ENCODE measurements at places on chromosomes 3 and 15. TPM values are rescaled to one million over a fixed set of nuclear protein-coding genes. Genes with fewer than 3 reads are reported as not detected.

STRIT1 gene
- total RNA-seq = not detected

GABRA5 gene
- not detected for total RNA-seq

PCYT1A gene
- 58.4 TPM for total RNA-seq

REC114 gene
- total RNA-seq = not detected

NUSAP1 gene
- total RNA-seq = 6.7 TPM

SLC12A1 gene
- total RNA-seq = not detected

CPA3 gene
- 53.1 TPM for total RNA-seq

GOLGA8O gene
- total RNA-seq = 2.1 TPM

ILDR1 gene
- 6.9 TPM for total RNA-seq

CEMIP gene
- total RNA-seq = 17.3 TPM

CCDC174 gene
- total RNA-seq = 22.1 TPM

PRKCI gene
- total RNA-seq = 43.2 TPM

GPR176 gene
- total RNA-seq = 4.6 TPM

TEX55 gene
- not detected for total RNA-seq

VWA5B2 gene
- total RNA-seq = not detected

DNA sequence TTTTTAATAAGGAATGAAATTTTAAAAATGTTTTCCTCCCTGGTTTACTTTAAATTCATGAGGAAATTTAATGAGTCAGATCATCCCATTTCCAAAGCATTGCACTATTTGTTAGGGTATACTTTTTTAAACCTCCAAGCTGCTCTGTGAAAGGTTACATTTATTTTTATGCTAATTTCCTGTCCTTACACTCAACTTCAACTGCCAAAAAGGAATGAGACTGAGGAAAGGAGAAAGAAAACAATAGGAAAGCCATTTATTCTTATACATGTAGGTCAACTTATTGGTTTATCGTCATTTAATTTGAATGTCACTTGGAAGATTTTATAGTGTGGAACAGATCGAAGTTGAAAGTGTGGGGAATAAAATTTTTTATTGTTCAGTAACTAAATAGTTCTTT lies 104.1 kb downstream of the ALCAM start:
- no peak for DNase-seq

- DNase-seq = no peak
These were observed 15.4 kb upstream of the STARD5 start for GRCh38 chr15:81339321-81339720.

DNA sequence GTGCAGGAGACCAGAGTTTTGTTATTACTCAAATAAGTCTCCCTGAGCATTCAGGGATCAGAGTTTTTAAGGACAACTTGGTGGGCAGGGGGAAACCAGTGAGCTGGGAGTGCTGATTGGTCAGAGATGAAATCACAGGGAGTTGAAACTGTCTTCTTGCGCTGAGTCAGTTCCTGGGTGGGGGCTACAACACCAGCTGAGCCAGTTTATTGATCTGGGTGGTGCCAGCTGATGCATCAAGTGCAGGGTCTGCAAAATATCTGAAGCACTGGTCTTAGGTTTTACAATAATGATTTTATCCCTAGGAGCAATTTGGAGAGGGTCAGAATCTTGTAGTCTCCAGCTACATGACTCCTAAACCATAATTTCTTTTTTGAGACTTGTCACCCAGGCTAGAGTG lies 13.8 kb upstream of the ZNF662 start:
- DNase-seq = no peak

GRCh38 chr15:73584699-73585420 lies 48.3 kb downstream of the NPTN start:
- no peak for DNase-seq

- no peak for DNase-seq
These were observed 102.4 kb downstream of the FMN1 start for GRCh38 chr15:33091983-33092693.

- DNase-seq = peak; percentile 42
These were observed 117.9 kb downstream of the ADCY5 start for GRCh38 chr3:123331006-123331405.

- no peak for DNase-seq
These were observed 61.0 kb downstream of the LRIG1 start for GRCh38 chr3:66439666-66440344.

GRCh38 chr15:23644829-23645228 lies 2.8 kb downstream of the MAGEL2 start:
- DNase-seq = no peak

DNA sequence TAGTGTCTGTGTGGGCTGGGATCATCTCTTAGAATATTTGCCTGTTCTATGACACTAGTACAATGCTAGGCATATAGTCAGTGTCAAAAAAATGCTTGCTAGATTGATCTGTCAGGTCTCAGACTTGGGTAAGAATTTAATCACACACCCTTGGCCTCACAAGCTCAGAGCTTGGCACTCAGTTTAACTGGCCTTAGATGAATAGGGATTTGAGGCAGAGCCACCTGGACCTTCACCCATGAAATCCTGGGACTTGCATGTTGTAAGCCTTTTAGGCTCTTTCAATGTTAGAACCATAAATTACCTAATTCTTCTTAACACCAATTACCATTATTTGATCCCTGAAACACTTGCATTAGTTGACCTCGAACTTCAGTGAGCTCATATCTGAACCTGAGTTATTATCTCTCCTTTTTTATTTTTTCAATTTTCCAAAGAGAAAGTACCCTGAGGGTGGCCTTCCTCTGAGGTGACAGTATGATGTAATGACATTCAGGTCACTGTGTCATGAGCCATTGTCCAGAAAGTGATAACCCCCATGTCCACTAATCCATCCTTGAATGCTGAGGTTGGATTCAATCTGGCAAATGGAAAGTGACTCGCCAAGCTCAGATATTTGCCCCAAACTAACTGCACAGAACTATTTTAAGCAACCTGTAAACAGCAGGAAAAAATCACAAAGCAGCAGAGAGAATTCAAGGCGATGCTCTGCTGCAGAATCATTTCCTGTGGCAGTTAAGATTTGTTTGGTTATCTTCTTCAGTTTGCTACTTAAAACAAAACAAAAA lies 615.2 kb upstream of the NR2F2 start:
- DNase-seq = no peak

GRCh38 chr15:91522605-91523332 lies 330.7 kb upstream of the SLCO3A1 start:
- no peak for DNase-seq

GRCh38 chr3:11944052-11944673 lies 60.0 kb upstream of the SYN2 start:
- no peak for DNase-seq

- no peak for DNase-seq
These were observed 18.7 kb upstream of the ITPKA start for GRCh38 chr15:41474941-41475340.

DNA sequence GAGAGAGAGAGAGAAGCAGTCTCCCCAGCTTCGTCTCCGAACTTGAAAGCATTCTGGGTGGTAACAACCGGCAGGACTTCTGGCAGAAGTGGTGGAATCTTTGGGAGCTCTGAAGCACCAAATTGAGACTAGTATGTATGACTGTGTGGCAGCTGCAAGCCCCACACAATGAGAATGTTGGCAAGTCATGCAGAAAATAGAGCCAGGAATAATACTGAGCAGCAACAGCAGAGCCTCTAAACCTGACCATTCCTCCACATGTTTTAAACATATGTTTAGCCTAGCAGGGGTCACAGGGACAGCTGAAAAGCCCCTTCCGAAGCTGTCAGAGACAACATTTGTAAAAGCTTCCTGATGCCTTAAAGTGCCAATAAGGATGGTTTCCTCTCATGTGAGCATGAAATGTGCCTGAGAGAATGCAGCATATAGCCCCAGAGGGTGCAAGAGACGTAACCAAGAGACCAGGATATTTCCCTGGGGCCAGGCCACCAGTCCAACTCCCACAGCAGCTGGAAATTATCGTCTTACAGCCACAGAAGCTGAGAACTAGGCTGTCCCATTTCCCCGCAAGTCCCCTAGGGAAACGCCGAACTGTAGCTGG lies 178.6 kb upstream of the CCDC54 start:
- no peak for DNase-seq

DNA sequence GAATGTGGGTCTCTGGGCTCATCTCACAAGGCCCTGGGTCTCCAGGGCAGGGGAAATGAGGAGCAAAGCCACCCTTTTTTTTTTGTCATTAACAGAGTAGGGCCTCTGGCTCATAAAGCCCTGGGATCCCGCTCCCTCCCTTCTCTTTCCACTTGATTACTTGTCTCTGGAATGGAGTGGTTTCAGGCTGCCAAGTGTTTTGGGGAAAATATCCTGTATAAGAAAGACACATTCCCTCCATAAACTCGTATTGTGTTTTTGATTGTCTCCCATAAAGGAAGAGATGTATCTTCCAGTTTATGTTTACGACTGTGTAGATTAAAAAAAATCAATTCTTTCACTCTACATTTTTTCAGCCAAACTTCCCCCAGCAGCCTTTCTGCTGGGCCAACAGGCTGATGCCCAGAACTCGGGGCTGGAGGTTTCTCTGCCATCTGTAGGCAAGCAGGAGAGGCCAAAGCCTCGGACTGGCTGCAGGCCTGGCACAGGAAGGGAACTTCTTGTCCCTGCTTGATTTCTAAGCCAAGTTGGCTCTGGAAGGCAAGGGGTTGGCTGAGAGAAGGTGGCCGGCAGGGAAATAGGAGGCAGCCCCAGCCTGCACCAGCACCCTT lies 49.4 kb upstream of the INSYN1 start:
- DNase-seq = no peak

GRCh38 chr3:14792691-14793121 lies 26.1 kb upstream of the FGD5 start:
- peak; percentile 59 for DNase-seq

- no peak for DNase-seq
These were observed 10.6 kb upstream of the U2SURP start for GRCh38 chr3:142990721-142991120.

DNA sequence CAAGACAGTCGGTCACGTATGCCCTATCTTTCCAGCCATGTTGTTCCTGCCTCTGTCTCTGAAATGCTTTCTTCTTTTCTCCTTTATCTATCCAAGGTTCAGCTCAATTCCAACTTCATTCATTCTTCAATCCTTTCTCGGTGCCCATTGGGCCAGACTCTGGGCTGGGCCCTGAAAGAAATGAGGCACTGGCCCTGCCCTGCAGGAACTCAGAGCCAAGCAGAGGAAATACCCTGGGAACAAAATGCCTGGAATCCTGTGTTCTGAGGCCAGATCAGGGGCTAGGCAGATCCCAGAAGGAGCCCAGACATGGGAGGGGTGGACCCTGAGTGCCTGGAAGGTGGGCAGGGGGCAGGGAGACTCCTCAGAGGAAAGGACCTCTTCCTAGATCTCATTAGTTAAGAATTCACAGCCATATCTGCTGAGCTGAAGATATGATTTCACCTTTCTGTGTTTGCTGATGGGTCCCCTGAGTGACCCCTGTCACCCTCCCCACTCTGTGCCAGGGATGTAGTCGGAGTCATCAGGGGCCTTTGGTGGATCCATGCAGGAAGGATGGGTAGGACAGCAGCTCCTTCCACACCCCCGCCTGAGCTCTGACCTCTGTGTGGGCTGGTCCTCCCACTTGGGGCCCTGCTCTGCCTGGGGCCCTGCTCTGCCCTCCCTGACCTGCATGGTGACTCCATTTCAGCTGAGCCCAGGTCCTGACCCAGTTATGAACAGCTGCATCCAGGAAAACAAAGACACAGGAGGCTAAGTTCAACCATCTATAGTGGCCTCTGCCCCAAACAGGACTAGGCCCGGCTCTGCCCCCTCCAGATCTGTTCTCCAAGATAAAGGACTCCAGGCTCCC lies 5.3 kb upstream of the DAPK2 start:
- DNase-seq = no peak

DNA sequence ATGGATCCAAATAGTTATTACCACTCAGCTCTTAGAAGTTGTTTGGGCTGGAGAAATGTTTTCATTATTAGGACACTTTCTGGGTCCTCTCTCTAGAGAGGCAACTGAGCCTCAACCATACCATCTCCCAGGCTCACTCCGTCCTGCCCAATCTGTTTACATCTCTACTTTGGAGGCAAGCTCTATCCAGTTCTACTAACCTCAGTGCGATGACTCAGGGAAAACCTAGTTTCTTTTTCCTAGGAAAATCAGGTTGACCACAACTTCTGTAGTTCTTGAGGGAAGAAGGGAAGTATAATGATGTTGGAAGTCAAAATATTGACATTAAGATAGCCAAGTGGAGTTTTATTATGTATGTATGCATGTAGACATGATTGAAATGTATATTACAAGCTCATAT lies 40.4 kb downstream of the LPP start:
- DNase-seq = no peak

DNA sequence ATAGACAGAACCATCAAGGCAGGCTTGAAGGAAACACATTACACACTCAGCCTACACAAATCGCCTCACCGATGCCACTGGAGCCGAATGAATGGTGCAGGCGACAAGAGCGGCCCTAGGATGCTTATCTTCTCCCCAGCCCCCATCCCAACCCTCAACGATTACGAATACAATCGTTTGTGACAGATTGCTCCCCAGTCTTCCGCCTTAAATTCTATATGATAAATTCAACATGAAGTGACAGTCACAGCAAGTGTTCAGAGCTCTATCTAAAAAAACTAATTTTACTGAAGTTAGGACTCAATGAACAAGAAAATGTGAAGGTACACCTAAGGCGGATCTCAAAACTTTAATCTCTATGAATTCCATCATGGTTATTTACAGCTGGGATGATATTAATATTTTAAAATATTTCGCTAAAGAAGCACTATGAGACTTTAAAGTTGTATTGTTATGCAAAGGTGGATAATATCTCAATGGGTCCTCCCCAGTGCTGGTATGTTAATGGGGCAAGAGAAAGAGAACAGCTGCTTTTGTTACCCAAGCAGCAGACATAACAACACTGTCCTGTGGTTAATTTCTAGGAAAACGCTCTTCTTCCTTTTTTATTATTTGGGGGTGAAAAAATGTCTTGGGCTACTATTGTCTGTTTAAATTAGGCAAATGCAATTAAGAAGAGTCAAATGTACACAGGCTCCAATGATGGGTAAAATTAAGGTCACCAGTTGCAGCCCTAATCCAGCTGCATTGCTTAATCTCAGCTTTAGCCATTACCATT lies 147.6 kb upstream of the NR2F2 start:
- no peak for DNase-seq

- DNase-seq = no peak
These were observed 153.5 kb downstream of the SV2B start for GRCh38 chr15:91253605-91254004.

GRCh38 chr3:124895756-124896155 lies 8.6 kb upstream of the ITGB5 start:
- no peak for DNase-seq

DNA sequence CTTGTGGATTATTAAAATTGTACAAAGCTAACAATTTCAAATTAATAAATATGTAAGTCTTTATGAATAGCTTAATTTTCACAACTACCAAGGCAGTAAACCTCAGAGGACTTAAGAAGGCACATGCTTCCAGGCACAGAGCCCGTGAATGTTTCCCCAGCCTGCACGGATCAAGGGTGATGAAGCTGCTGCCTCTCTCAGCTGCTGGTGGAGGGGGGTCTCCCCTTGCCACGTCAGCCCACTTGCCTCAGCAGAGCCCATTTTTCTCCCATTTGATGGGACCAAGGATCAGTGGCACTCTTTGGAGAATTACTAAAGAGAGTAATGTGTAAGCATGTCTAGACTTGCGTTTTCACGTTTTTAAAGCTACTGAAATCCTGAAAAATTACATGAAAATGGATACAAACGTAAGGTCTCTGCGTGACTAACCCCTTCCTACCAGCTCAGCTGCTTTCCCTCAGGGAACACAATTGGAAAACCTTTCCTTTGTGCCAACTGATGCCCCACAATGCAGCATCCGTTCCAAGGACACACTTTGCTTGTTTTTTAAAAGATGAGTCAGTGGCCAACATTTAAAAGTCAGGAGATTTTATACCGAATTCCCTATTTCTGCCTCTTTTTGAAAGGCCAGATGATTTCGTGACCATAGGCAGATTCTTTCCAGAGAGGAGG lies 494.1 kb downstream of the GABRG3 start:
- no peak for DNase-seq
